ENCODE measurements at places on chromosomes 12 and 14. TPM values are rescaled to one million over a fixed set of nuclear protein-coding genes. Genes with fewer than 3 reads are reported as not detected.

KRT8 gene
- polyA plus RNA-seq, result 0.39 TPM

VPS29 gene
- polyA plus RNA-seq, result 342 TPM

ADCY6 gene
- polyA plus RNA-seq, result 0.29 TPM

SOAT2 gene
- polyA plus RNA-seq, result not detected

ZNF891 gene
- polyA plus RNA-seq, result 0.18 TPM

TSHR gene
- polyA plus RNA-seq, result not detected

ERP27 gene
- 2.5 TPM for polyA plus RNA-seq

ADAMTS20 gene
- polyA plus RNA-seq, result not detected

FBLN5 gene
- not detected for polyA plus RNA-seq

CLEC6A gene
- 3.2 TPM for polyA plus RNA-seq

AICDA gene
- polyA plus RNA-seq, result 0.13 TPM

SLC25A47 gene
- not detected for polyA plus RNA-seq

GMFB gene
- 10.8 TPM for polyA plus RNA-seq

HIF1A gene
- polyA plus RNA-seq, result 137 TPM

NKX2-1 gene
- polyA plus RNA-seq, result not detected

RNASE3 gene
- 13.8 TPM for polyA plus RNA-seq

GLS2 gene
- not detected for polyA plus RNA-seq

GPR132 gene
- polyA plus RNA-seq, result 6.3 TPM

CPM gene
- 4.0 TPM for polyA plus RNA-seq
